ENCODE measurements at places on chromosomes 2 and 18. TPM values are rescaled to one million over a fixed set of nuclear protein-coding genes. Genes with fewer than 3 reads are reported as not detected.

- peak; percentile 54 for DNase-seq
These were observed 1.2 kb downstream of the GYPC start for GRCh38 chr2:126657148-126657635.

GRCh38 chr2:207253666-207254345 is 88.1 kb upstream of the KLF7 start:
- DNase-seq = no peak

DNA sequence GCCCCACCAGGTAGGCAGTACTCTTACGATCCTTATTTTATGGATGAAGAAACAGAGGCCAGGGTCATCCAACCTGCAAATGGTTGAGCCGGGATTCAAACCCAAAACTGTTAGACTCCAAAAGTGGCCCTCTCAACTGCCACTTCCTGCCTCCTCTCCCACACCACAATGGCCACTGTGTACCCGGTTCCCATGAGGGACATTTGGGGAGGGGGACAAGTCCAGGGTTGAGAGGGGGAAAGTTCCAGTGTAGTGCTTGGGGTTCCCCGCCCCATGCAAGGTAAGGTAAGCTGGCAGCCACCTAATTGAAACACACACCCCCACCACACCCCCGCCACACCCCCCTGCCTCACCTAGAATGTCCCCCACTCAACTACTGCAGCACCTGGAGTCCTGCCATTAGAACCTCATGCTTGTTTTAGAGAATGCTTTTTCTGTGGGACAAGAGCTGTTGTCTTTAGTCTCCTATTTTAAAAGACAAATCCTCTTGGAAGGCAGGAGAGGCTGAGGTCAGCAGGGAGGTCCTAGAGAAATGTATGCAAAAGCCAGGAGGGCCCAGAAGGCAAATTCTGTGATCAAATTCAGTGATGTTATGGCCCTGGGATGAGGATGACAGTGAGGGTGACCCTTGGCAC is 145.2 kb downstream of the ZFP36L2 start:
- no peak for DNase-seq

DNA sequence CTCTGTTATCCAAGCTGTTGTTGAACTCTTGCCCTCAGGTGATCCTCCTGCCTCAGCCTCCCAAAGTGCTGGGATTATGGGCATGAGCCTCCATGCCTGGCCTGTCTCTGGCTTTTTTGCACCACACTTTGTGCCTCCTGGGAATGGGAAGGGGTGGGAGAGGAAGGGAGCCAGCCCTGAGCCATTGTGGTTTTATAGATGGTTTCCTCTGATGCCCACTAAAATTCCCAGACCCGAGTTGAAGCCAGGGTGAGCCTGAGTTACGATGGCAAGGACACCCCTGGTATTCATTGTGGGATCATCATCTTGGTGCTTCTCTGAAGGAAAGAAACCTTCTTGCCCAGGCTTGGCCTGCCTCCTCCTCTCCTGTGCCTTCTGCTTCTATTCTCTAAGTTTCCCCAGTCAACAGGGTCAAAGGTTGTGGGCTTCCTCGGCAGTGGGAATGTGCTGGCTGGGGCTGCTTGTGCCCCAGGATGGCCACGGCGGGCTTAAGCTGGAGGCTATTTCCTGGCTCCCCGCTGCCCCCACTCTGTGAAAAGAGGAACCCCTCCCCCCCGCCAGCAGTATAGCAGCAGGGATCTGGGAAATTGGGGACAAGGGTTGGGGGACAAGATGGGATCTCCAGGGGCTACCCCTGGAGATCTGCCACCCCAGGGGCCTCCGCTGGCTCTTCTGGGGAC is 106.2 kb downstream of the STPG4 start:
- DNase-seq = no peak

DNA sequence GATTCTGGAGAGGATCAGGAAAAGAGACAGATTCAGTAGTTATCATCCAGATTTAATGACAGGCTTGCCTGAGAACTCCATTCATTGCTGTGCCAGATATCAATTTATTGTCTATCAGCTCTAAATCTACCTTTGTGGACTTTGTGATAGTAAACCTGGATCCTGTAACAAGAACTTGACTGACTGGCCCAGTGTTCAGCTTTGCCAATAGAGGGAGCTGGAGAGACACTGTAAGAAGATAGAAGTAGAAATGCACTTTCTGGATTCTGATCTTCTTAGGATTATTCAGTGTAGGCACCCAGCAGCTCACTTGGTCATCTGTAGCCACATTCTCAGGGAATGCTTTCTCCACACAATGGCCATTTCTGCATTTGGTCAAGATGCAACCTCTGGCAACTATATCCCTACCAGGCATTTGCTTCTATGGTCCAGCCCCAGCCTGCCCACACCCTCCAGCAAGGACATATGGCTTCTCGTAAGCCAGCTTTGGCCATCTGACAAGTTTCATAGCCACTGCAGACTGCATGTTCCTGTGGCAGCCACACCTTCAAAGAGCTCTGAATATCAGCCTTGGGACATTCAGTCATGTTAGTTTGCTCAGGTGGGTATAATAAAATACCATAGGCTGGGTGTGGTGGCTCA is 6.1 kb upstream of the SERPINB8 start:
- DNase-seq = no peak

- DNase-seq = no peak
These were observed 105.2 kb downstream of the MYO5B start for GRCh38 chr18:50089702-50090101.

DNA sequence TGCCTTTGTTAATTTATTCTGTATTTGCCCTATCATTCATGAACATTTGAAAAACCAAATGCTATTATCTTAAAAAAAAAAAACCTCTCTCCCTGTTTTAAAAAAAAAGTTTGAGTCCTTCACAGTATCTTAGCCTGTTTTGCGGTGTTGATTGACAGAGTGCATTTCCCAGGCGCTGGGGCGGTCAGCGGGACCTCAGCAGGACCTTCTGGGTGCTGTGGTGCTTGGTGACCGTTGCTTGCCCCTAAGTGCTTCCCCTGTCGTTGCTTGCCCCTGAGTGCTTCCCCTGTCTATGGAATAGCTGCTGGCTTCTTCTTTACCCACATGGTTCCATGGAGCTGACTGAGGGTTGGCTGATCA is 12.1 kb downstream of the ATP6V1C2 start:
- no peak for DNase-seq

GRCh38 chr2:138626148-138626547 is 124.6 kb downstream of the SPOPL start:
- DNase-seq = no peak

DNA sequence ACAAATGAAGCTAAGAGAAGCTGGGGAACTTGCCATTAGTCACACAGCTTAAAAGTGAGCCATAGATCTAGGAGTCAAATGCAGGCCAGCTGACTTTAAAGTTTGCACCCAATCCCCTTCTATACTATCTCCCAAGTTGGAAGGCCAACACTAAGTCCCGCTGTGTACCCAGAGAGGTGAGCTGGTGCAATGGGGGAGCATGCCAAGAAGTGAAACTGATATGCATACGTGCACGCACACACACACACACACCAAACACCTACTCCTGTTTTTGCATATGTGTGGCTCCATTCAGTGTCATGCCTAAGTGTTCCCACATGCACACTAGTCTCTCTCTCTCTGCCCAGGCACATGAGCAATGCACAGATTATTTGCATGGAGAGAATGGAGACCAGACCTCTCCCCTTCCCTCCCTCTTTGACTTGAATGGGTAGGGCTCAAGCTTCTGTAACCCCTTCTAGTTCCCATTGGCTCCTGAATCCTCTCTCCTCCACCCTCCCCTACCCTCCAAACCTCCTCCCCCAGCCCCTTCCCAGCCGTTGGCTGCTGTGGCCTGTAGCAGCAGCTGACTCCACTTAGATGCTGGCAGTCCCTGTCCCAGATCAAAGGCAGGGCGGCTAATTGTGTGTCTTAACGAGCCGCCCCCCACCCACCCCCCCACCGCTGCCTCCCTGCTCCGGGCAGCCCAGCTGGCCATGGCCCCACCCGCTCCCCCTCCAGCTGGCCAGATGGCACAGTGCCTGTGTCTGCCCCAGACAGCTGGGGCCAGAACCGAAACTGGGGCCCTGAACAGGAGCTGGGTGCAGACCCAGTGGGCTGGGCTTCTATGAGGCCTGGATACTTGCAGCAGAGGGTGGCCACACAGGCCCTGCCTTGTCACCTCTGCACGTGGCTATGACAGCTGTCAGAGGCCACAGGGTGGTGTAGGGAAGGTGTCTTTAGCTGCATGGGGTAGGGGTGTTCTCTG is 5.6 kb downstream of the WNT10A start:
- DNase-seq = no peak

DNA sequence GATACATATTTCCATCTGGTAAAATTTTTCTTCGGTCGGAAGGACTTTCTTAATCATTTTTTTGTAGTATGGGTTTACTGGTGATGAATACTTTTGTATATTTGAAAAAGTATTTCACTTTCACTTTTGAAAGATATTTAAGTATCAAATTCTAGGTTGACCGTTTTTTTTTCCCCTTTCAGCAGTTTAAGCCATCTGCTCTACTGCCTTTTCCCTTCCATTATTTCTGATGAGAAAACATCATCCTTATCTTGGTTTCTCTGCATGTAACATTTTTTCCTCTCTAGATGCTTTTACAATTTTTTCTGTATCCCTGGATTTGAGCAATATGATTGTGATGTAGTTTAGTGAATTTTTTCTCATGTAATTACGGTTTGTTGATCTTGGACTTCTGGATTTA is 87.0 kb downstream of the MTX2 start:
- DNase-seq = no peak

- DNase-seq = no peak
These were observed 66.6 kb downstream of the MYL12B start for GRCh38 chr18:3328532-3328931.

- no peak for DNase-seq
These were observed 93.0 kb upstream of the SLC39A10 start for GRCh38 chr2:195563857-195564512.

GRCh38 chr2:71603851-71604725 is 150.7 kb downstream of the DYSF start:
- peak; percentile 55 for DNase-seq

GRCh38 chr18:5103286-5103685 is 93.8 kb downstream of the AKAIN1 start:
- no peak for DNase-seq

- DNase-seq = no peak
These were observed 111.7 kb upstream of the SETBP1 start for GRCh38 chr18:44568986-44569385.

DNA sequence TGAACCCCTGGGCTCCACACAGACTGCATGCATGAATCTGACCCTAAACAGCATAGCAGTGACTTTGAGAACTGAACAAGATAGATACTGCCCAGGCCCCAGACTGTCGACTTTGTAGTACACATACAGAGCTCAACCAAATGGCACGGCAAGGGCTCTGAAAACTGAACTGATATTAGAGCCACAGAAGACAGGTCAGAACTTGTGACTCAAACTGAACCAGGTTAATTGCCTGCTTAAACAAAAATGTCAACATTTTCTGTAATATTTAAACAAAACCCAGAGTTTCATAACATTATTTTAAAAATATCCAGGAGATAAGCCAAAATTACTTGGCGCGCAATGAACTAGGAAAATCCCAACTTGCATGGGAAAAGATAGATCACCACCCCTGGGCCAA is 260.3 kb downstream of the TPGS2 start:
- no peak for DNase-seq

RNF152 gene
- 17.8 TPM for total RNA-seq

PRKAG3 gene
- total RNA-seq = not detected

CTAGE1 gene
- not detected for total RNA-seq

FOXD4L1 gene
- total RNA-seq = not detected

NOL4 gene
- total RNA-seq = 0.07 TPM

SGO2 gene
- total RNA-seq = 5.3 TPM

TCF7L1 gene
- 7.1 TPM for total RNA-seq

All from heart left ventricle (tissue), 16 donors.